ENCODE measurements at places on chromosomes 5 and 9. TPM values are rescaled to one million over a fixed set of nuclear protein-coding genes. Genes with fewer than 3 reads are reported as not detected.

GRCh38 chr5:90854169-90854568, 295.6 kb downstream of the ADGRV1 start:
- no peak for DNase-seq

DNA sequence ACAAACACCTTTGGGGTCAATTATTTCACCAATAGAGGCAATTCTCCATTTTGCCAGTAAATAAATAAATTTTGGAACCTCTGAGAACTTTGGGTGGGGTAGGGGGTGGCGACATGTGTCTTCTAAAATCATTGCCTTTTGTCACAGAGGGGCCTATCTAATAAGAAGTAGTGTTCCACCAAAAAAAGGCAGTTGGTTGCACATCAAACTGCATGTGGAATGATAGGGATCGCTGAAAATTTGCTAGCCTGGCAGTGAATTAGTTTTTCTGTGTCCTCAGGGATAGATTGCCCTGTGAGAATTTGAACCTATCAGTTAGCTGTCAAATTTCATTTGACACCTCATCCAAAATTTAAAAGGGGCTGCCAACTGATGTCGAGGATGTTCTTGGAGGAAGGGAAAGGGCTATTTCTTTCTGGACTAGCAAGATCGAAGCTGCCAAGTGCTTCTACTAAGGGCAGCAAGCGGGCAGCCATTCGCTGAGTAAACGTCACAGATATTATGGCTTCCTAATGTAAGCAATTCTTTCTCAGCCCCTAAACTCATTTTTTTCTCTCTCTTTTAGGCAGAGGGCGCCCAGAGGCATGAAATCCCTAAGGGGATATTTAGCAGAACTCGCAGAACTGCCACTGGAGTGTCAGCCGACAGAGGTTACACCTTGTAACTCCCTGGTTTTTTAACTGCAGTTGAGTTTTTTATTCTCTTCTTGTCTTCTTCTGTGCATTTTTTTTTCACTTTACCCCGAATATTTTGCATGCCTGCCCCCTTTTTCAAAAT, 2208.1 kb upstream of the WWC1 start:
- no peak for DNase-seq

- no peak for DNase-seq
Measured at GRCh38 chr5:116838011-116838536, 263.5 kb upstream of the SEMA6A start.

DNA sequence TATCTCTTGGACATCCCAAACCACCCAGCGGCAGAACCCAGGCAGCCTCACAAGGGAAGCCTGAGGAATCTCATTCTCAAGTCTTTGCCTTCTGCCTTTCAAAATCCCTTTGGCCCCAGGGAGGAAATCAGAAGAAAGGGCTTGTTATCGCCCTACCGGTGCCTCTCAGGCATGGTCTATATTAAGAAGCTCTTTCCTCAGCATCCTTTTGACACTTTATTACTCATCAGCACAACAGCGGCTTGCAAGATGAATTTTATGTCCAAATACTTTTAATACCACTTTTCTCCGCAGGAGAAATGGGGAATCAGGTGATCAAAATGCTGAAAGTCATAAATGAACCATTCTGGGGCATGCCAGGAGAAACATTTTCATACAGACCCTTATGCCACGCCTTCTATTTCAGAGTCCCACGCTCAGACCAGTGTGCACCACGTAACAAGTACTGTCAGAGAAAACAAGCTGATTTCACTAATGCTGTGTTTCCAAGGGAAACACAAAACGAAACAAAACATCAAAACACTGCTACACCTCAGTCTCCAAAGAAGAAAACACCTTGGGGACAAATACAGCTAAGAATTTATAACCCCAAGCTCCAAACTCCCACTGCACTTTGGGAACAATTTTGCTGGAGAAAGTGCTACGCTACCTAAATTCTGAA, 30.0 kb downstream of the RAPGEF1 start:
- DNase-seq = no peak

DNA sequence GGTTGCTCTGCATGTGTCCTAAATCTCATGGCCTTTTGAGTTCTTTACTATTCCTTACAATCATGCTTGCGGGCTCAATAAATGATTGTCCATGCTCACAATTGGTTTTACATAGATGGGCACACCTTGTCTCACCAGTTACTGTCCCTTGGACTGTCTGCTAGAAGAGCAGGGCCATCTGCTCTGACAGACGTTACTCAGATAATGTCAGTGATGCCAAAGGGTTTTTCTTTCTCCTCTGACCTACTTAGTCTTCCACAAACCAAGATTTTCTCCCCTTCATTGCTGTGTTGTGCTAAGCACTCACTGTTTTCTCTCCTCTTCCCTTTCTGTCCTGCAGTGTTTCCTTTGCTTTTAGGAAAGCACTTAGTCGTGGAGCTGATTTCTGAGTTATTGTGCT, 562.3 kb downstream of the KIF4B start:
- DNase-seq = no peak

DNA sequence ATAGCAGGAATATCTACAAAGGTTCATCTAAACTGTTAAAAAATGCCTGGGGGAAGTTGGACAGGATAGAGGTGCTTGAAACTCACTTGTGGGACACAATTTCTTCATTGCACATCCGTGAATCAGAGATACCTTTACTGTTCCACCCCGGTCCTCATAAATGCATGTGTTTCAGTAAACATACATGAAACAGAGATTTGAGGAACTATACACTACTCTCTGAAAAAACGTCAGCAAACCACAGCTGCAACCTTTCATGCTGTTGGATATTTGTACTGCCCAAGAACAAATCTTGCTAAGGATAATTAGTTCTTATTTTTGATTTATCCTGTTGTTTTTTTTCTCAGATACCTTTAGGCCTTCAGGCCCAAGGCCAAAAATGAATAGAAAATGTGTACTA, 337.3 kb downstream of the KDM4C start:
- no peak for DNase-seq

DNA sequence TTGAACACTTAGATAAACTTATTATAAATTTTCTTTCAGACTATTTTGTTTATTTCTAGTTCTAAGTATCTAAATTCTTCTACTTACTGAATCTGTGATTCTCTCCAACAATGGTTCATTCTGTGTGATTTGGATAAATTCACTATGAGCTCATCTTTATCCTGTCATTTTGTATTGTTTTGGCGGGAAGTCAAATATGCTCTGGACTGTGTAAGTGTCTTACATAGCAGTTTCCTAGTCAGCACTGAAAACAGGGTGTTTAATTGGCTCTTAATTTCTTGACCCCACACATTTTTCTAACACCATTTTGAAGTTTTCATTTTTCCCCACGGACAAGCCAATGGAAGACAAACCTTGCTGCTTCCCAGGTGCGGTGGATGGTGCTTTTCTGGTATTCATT, 207.0 kb upstream of the ACO1 start:
- no peak for DNase-seq

DNA sequence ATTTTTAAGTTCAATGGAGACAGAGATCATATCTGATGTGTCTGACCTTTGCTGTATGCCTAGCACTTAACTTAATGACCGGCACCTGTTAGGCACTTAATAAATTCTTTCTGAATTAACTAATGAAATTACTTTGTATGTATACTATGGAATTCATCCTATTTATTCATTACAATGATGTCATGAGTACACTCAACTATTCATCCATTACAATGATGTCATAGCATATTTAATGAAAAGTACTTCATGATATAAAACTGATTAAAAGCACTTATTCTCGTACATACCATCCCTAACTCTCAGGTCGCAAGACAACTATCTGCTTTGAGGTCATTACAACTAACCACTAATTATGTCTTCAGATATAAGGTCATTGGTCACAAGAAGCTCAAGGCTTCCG, 1131.6 kb downstream of the DTWD2 start:
- DNase-seq = no peak

- no peak for DNase-seq
Measured at GRCh38 chr5:125668884-125669283, 754.3 kb upstream of the GRAMD2B start.

- no peak for DNase-seq
Measured at GRCh38 chr5:8892926-8893325, 652.9 kb downstream of the SEMA5A start.

GRCh38 chr9:78044189-78044588, 12.6 kb upstream of the GNAQ start:
- no peak for DNase-seq

GRCh38 chr9:37998881-37999587, 70.0 kb downstream of the SHB start:
- DNase-seq = no peak

PCDHA13 gene
- 1.2 TPM for total RNA-seq

OR2V1 gene
- not detected for total RNA-seq

CRB2 gene
- not detected for total RNA-seq

HRH2 gene
- total RNA-seq = not detected

ELAVL2 gene
- 0.92 TPM for total RNA-seq

QRFP gene
- not detected for total RNA-seq

STXBP1 gene
- total RNA-seq = 10.2 TPM

PCDHGB1 gene
- total RNA-seq = 1.1 TPM

ARHGEF39 gene
- 7.5 TPM for total RNA-seq

TERT gene
- 1.5 TPM for total RNA-seq

PCDHA12 gene
- total RNA-seq = 5.6 TPM

SLC36A3 gene
- not detected for total RNA-seq

QSOX2 gene
- total RNA-seq = 24.1 TPM

Data from NCI-H460 (cell line).